ENCODE measurements at places on chromosomes 2 and 18.

DNA sequence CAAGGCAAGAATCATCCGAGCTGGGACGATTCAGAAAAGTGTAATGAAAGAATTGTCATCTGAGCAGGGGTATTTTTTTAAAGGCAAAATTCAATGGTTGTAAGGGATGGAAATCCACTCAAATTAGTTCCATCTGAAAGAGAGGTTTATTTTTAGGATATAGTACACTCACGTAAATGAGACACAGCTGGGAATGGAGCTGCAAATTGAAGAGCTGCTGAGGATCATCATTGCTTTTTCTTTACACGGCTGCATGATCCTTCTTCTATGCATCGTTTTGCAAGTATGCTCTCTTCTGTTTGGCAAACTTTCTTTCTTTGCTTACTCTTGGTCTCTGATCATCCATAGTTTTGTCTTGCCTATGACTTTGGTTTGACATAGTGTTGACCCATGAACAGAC, 27.4 kb upstream of the CUL3 start:
- DNase-seq, result no peak

DNA sequence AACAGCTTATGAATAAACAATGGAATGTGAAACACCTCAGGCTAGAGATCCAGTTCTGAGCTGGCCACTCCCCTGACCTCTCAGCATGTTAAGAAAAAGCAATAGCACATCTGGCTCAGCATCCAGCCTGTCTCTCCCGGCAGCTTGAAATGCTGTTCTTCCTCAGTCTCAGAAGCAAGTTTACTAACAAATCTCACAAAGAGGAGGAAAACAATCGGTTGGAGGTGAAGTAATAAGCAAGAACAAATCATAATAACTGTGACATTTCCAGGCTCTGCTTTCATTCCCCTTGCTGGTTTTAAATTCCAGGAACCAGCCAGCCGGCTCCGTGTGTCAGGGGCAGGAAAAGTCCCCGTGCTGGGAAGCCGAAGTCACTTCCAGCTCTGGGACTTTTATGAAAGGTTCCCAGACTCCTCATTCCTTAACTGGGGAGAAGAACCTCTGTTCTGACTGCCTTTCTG, 133.9 kb upstream of the ARL4C start:
- no peak for DNase-seq

DNA sequence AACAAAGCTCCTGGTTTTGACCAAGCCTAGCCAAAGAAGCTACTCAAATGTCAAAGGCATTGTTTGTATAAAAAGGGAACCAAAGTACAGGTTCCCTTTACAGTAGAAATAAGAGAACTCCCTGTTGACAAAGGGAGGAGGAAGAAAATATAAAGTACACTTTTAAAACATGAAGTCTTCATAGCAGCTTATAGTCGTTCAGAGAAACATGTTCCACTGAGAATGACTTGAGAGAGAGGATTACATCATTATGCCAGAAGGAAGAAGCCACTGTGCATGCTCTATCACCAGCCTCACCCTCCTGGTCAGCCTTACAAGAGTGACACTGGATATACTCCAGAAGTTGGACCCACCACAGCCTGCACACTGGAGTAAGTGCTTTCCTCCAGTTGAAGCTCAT, 2.5 kb upstream of the DHRS9 start:
- no peak for DNase-seq

GRCh38 chr18:69980509-69980908, 32.8 kb upstream of the CD226 start:
- DNase-seq, result no peak

DNA sequence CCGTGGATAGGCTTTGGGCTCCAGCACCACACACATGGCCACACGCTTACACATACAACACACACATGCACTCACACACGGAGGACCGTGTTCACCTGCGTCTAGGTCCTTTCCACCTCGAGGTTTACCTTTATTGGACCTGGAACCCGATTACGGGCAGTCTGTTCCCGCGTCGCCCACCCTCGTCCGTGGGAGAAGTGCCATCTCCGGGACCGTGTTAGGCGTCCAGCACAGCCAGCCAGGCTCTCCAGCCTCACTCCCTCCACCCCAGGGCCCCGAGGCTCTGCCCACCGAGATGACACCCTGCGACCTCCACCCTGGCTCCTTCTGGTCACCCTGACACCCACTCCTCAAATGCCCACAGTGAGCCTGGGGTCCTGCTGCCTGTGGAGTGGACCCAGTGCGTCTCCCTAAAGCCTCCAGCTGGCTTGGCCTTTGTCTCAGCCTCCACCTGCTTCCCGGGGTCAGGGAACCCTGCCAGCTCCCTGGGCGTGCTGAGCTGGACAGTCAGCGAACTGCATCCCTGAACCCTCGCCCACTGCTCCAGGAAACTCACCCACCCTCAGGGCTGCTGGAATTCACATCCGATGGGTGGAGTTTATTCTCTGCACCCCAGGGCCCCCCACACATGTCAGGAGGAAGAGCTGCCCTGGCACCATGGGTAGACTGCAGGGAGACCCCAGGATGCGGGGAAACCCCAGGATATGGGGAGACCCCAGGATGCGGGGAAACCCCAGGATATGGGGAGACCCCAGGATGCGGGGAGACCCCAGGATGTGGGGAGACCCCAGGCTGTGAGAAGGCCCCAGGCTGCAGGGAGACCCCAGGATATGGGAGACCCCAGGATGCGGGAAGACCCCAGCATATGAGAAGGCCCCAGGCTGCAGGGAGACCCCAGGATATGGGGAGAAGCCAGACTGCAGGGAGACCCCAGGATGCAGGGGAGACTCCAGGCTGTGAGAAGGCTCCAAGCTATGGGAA, 33.0 kb downstream of the ADI1 start:
- no peak for DNase-seq
